NCI-H510A (cell line): ENCODE measurements at places on chromosomes 12 and 14.

DNA sequence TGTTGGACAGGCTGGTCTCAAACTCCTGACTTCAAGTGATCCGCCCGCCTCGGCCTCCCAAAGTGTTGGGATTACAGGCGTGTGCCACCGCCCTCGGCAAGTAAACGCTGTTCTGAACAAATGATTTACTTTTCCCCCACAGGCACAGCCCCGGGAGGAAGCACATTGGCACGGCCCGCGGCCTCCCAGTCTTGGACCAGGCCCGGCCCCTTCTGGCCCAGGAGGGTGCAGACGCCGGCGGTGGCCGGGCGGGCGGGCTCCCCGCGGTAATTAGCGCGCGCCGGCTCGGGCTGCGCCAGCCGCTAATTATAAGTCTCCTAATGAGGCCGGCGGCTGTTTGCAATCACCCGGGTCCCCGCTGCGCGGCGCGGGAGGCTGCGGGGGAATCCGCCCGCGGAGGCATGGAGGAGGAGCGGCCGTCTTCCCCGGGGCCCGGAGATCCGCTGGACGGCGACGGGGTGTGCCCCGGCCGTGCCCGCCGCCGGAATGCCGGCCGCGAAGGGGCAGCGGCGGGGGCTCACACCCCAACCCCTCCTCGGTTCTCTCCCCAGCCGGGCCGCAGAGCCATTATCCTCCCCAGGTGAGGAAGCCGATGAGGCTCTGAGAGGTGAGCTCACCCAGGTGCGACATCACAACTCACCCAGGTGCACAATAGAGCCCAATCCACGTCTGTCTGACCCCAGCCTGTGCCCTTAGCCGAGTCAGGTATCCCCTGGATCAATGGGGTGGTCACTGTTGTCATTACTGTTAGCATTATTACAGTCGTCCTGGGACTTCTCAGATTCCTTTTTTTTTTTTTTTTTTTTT lies 3.3 kb upstream of the POP5 start:
- peak; percentile 59 for DNase-seq

- DNase-seq = no peak
These were observed 37.5 kb downstream of the GALC start for GRCh38 chr14:87955501-87955900.

DNA sequence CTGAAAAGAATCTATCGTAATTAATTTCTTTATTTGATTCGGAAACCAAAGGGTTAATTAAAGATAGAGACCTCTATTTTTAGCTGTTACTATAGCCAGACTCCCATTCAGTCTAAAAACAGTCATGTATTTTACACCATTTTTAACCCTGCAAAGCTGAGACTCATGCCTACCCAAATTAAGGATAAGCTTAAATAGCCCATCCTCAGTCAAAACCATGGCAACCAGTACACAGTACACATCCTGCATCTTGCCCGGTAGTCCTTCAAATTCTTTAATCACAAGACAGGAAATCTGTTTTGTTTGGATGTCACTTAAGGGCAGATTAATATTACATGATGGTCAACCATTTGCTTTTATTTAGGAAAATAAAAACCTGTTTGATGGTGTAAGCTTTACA lies 25.5 kb upstream of the KCNK10 start:
- DNase-seq = no peak

GRCh38 chr12:84874125-84874824 lies 38.3 kb downstream of the SLC6A15 start:
- no peak for DNase-seq

- DNase-seq = peak; percentile 56
These were observed 28.5 kb upstream of the KLHL42 start for GRCh38 chr12:27751386-27752047.

DNA sequence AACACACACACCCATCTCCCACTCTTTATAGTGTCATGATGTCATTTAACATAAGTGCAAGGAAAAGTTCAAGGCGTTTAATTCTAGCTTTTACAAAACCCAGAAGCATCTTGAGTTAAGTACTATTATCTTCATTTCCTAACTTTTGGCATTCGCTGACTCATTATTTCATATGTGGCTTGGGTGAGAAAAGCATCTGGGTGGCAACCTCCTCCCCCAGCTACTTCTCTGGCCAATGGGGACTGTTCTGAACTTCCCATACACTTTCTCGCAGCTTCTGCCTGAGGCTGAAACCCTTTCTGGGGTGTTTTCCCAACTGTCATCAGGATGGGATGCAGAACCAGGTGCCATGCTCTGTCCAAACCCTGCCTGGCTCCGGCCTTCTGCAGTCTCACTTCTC lies 2.8 kb upstream of the MARK3 start:
- DNase-seq = no peak

DNA sequence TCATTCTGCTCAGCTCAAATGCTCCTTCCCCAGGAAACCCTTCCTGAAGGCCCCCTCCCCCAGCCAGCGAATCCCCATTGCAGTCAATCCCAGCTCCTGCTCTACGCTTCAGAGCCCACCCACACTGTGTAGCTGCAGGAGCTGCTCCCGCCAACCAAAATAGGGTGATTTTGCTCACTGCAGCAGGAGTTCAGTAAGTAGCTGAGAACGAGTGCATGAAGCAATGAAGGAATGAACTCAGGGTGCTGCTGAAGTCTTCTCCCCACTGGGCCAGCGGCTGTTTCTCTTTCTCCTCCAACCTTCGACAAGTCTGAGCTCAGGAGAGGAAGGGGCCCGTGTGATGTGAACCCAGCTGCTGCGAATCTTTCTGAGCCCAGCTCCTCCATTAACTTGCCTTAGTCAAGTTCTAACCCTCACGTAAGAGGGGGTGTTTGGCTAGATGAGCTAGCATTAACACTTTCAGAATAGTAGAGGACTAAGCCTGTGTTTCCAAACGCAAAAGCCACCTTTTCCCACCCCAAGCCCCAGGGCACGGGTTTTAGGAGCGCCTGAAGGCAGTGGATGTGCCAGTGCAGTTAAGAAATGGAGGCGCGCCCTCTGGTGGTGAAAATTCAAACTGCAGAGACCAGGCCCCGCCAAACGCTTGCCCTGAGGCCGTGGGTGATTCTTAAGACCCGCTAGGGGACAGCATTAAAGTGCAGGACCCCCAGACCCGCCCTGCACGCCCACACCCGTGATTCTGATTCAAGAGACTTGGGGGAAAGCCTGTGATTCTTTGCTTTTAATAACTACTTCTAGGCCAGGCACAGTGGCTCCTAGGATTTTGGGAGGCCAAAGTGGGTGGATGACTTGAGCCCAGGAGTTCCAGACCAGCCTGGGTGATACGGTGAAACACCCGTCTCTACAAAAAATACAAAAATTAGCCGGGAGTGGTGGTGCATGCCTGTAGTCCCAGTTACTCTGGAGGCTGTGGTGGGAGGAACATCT lies 11.9 kb upstream of the SERPINA4 start:
- DNase-seq = no peak

- DNase-seq = no peak
These were observed 83.2 kb downstream of the TTC9 start for GRCh38 chr14:70724944-70725343.

- DNase-seq = no peak
These were observed 339.8 kb downstream of the EMP1 start for GRCh38 chr12:13536219-13536910.

DNA sequence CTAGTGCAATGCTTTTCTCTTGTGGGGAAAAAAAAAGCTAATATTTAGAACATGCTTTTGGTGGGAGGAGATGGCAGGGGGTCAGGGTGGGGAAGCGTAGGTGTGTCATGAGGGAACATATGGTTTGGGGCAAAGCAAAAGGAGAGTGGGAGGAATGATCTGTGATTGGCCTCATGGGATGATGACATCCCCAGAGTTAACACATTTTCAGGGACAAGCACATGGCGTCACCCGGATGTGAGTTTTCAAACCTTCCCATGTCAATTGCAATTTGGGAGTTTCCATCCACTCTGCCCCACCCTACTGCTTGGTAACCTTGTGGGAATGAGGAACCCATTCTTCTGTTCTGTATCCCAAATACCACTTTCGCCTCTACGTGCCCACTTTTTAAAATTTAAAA lies 164.2 kb downstream of the SSPN start:
- no peak for DNase-seq

- no peak for DNase-seq
These were observed 367.6 kb downstream of the SOX5 start for GRCh38 chr12:23581913-23582312.

- no peak for DNase-seq
These were observed 183.6 kb upstream of the PZP start for GRCh38 chr12:9391815-9392214.

DNA sequence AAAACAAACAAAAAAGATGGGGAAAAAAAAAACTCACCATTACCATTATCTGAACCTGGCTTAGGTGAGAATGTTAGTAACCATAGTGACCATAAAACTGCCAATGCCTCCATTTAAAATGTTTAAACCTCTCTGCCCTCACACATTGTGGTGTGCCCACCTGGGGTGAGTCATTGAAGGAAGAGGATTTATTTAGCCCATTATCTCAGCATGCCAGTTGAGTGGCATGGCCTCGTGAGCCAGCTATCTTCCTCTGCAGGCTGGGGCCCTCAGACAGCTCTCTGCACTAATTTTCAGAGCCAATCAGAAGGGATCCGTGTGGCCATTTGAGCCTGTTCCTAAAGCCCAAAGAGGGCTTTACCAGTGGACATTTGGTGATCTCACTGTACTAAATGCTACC lies 81.8 kb upstream of the CCDC198 start:
- no peak for DNase-seq

DNA sequence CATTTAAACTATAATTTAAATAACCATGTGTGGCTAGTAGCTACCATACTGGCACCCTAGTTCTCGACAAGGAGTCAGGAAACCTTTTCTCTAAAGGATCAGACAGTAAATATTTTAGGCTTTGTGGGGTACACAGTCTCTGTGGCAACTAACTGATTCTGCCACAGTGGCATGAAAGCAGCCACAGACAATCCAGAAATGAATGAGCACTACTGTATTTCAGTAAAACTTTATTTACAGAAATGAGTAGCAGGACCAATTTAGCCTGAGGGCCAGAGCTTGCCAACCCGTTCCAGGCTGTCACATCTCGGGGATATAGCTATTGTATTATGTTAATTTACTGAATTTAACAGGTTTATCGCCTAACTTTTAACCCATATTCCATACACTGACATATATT lies 278.7 kb downstream of the ITPR2 start:
- no peak for DNase-seq

GRCh38 chr14:85590784-85591183 lies 60.8 kb downstream of the FLRT2 start:
- DNase-seq = no peak

- DNase-seq = no peak
These were observed 116.0 kb upstream of the NCOR2 start for GRCh38 chr12:124683152-124684124.

- DNase-seq = no peak
These were observed 215.2 kb downstream of the RASSF9 start for GRCh38 chr12:85621041-85621440.

GRCh38 chr12:58563621-58564020 lies 356.7 kb downstream of the LRIG3 start:
- DNase-seq = no peak

GRCh38 chr12:110778833-110779577 lies 36.3 kb upstream of the PPP1CC start:
- no peak for DNase-seq

GRCh38 chr14:105144666-105145380 lies 23.8 kb downstream of the JAG2 start:
- no peak for DNase-seq

DNA sequence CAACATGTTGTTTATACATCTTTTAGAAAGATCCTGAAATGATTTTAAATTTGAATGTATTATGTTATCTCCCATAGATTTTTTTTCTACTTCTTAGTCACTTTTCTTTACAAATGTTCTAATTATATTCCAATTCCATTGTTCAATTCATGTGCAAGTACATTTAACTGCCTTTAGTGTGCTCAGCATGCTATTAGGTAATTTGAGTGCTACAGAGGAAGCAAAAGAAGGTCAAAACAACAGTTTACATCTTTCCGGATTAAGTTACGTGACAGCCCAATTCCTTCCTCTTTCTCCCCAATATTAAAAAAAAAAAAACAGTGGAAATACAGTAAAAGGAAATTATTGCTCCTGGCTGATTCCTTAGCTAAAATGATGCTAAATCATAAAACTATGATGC lies 98.3 kb downstream of the RTN1 start:
- DNase-seq = no peak

- no peak for DNase-seq
These were observed 10.7 kb downstream of the EIF2S1 start for GRCh38 chr14:67370830-67371229.

GRCh38 chr12:81022531-81022930 lies 55.3 kb upstream of the ACSS3 start:
- no peak for DNase-seq

- no peak for DNase-seq
These were observed 6.9 kb upstream of the CORO1C start for GRCh38 chr12:108738170-108738569.

DNA sequence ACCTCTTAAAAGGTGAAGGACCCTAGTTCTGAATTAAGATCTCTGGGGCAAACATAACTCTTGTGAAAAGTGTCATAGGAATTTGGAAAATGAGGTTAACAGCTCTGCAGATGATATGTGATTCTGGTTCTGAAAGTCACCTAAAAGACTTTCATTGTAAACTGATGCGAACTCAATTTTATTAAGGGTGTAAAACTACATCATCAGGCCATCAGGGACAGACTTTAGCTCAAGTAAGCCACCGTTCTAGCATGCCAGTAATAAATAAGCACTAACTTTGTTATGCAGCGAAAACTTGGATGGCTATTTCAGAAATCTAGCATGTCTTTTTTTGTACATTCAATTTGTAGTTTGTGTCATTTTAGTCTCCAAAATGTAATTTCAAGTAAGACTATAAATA lies 61.6 kb downstream of the R3HDM2 start:
- DNase-seq = no peak

DNA sequence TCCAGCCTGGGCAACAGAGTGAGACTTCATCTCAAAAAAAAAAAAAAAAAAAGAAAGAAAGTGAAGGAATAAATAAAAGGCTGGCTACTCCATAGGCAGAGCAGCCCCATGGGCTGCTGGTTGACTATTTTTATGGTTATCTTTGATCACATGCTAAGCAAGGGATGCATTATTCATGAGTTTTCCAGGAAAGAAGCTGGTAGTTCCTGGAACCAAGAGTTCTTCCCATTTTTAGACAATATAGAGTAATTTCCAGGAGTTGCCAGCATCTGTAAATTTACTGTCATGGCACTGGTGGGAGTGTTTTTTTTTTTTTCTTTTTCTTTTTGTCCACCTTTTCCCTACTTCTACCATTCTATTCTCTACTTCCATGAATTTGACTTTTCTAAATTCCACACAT lies 24.2 kb downstream of the FGD4 start:
- DNase-seq = no peak

DNA sequence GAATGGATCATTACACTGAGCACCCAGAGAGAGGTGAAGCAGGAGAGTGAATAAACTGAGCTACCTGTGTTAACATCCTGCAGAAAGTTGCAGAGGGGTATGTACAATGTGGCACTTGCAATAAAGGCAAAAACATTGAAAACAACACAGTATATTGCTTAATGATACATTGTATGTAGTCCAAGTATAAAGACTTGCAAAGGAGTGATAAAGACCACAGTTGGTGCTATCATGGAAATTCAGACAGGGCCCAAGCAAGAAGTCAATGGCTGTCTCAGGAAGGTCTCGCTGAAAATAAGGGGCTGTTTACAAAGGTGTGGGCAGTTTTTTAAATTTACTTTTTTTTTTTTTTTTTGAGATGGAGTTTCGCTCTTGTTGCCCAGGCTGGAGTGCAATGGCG lies 10.0 kb downstream of the TMEM120B start:
- DNase-seq = no peak

- DNase-seq = no peak
These were observed 23.1 kb upstream of the HELB start for GRCh38 chr12:66279123-66279712.
